ENCODE measurements at places on chromosomes 5 and 9.

- no peak for DNase-seq
Measured at GRCh38 chr9:14080959-14081542, 232.9 kb downstream of the NFIB start.

GRCh38 chr5:128534726-128535125 is 3.3 kb downstream of the FBN2 start:
- DNase-seq = no peak

DNA sequence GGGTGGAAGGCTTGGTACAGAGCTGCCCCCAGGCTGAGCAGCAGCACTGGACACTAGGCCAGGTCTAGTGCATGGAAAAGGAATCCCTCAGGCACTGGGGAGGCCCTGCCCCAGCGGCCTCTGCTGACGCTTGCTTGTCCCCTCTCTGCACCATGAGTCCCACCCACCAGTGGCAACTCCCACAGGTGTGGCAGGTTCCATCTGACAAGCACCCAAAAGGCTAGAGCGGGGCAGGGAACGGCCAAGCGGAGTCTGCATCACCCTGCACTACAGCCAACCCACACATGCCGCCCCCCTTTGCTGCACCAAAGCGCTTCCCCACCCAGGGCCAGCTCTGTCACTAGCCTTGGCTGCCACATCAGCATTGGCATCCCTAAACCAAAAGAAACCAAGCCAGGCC is 115.2 kb upstream of the SARDH start:
- no peak for DNase-seq

DNA sequence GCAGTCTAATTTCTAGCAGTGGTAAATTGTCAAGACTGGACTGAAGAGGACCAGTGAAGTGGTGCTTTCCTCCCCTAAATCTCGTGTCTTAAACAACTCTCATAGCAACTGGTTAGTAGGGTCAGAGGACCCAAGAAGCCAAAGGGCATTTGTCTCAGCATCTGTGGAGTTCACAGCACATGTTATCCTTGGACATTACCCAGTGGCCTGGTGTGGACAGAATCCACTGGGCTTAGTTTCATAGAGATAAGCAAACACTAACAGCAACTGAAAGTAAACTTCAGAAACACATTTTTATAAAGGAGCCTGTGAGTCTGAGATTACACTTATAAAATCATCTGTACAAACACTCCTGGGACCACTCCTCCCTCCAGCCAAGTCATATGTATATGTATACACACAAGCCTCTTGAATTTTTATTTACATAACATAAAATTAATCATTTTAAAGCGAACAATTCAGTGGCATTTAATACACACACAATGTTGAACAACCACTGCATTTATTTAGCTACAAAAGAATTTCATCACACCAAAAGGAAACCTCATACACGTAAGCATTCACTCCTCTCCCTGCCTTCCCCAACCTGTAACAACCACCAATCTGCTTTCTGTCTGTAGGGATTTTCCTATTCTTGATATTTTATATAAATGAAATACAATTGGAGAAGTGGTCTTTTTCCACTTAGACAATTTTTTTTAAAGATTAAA is 457.8 kb downstream of the RASEF start:
- DNase-seq = no peak

DNA sequence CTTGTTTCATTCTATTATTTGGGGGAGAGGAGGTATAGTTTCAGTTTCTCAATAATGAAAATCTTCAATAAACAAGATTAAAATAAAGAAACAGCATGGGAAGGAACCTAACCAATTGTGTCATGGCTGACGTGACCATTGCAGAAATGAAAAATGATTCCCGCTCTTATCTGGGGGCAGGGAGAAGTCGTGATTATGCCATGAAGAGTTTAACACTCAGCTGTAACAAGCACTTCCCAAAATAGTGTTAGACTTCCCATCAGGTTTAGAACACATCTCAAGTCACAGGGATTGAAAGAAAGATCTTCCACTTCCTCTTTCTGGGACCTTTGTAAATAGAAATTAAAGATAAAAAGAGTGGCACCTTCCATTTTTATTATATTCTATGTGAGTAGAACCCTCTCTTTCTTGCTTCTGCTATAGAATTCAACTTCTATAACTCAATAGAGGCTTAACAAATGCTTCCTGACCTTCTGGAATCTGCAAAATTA is 122.2 kb downstream of the TRPM6 start:
- DNase-seq = no peak
